AML-193 (cell line): ENCODE measurements at places on chromosomes 16 and 17.

DNA sequence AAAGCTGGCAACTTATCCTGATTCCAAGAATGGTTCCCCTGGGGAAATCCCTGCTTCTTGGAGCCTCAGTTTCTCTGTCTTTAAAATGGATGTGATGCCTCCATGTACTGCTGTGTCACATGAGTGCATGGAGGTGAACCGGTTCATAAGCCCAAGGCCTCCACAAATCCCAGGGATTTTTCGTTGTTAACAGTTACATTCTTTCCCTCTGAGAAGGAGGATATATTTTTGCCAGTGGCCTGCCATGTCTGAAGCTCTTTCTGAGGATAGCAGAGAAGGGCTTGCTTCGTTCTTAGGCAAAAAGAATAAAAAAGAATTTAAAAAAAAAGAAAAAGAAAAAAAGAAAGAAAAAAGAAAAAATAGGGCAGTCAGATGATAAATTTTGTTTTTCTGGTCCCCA, 52.2 kb upstream of the CIBAR2 start:
- DNase-seq, result no peak

DNA sequence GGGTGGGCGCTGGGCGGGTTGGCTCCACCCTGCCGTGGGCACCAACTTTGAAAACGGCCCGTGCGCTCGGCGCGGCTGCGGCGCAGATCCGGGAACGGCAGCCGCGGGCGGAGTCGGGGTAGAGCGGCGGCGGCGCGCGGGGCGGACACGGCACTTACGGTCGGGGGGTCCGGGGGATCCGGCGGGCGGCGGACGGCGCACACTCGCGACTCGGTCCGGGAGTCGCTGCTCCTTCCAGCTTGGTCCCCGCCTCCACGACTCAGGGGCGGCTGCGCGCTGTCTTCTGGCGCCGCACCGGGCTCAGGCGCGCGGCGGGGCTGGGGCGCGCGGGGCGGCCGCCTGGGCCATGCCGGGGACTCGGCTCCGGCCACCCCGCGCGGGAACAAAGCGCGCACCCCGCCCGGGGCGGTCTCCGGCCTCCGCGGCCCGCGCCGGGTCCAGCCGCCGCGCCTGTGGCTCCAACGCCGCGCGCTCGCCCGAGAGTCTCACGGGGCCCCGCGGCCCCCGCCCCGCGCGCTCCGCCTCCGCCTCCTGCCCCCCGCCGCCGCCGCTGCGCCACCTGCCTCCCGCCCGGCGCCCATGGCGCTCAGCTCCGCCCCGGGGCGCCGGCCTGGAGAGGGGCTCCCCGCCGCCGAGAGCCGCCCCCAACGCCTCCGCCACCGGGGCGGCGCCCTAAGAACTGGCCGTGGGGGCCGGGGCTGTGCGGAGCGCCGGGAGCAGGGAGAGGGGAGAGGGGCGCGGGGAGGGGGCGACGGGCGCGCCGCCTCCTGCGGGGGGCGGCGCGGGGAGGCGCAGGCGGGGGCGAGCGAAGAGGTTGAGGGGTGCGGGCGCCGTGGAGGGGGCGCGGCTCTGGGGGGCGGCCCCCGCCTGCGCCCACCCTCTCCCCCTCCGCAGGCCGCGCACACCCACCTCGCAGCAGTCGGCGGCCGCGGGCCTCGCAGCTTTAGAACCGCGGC, 35.9 kb downstream of the CBFA2T3 start:
- peak; percentile 14 for DNase-seq

- no peak for DNase-seq
Measured at GRCh38 chr17:78532922-78533640, 44.1 kb downstream of the DNAH17 start.

- DNase-seq, result no peak
Measured at GRCh38 chr17:78722246-78722761, 59.8 kb downstream of the CYTH1 start.

DNA sequence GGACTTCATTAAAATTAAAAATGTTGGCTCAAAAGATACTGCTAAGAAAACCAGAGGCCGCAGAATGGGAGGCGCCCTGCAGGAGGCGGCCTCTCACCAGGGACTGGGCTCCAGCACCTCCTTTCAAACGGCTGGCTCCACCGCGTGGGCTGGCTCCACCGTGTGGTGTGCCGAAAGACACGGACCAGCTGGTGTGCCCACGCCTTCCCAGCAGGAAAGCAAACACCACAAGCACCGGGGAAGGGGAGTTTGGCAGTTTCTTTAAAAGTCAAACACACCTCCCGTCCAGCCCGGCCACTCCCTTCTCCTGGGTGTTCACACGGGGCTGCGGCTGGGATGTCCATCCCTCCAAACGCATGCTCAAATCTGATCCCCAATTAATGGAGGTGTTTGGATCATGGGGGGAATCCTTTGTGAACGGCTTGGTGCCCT, 13.9 kb downstream of the HAGH start:
- no peak for DNase-seq
